ENCODE measurements at places on chromosomes 3 and 15.
A peak's percentile ranks its signal among the peaks of the same experiment; 100 is the strongest.

- no peak for DNase-seq
These were observed 787.3 kb downstream of the EDEM1 start for GRCh38 chr3:5974630-5975322.

- no peak for DNase-seq
These were observed 9.1 kb upstream of the SLC9C1 start for GRCh38 chr3:112302881-112303763.

GRCh38 chr3:17133632-17134545 is 249.1 kb downstream of the PLCL2 start:
- DNase-seq = no peak

DNA sequence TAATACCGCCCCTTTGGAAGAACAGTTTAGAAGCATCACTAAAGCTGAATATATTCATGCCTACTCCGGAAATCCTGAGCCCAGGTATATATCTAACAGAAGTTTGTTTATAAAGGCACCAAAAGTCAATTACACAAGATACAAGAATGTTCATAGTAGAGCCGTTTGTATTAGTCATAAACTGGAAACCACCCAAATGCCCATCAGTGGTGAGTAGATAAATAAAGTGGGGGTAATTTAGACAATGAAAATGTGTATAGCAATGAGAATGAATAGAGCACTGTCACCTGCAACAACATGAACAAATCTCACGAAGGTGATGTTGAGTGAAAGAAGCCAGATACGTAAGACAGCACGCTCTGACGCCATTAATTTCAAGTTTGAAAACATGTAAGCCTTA is 68.3 kb upstream of the GLCE start:
- DNase-seq = no peak

DNA sequence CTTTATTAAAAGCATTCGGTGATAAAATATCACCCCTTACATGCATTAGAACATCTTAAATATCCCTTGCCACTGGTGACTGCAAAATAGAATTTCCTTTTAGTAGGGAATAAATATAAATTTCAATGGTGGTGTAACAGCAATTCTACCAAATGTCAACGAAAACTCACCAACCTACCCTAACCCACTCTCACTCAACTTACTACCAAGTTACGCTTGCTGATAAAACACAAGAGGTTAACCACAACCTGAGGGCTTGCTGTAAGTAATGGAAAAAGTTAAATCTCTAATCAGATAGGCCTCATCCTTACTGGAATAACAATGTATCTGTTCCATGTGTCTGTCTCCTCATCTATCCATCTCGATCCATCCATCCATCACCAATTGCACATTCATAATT is 274.7 kb downstream of the FOXP1 start:
- DNase-seq = no peak

- no peak for DNase-seq
These were observed 133.3 kb downstream of the WDR72 start for GRCh38 chr15:53625962-53626845.

DNA sequence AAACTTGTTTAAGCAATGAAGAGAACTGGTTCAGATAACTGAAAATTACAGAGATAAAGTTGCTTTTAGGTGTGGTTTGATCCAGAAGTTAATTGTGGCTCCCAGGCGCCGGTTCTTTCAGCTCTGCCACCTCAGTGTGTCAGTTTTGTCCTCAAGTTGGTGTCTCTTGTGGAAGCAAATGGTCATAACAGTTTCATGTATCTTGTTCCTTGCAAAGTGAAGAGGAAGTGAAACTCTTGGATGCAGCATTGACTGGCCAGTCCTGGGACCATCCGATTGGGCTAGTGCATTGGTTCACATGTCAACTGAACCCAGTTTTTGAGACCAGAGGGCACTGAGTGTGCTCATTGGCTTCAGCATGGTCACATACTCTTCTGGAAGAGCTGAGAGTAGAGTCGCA is 181.4 kb upstream of the GRM7 start:
- no peak for DNase-seq

DNA sequence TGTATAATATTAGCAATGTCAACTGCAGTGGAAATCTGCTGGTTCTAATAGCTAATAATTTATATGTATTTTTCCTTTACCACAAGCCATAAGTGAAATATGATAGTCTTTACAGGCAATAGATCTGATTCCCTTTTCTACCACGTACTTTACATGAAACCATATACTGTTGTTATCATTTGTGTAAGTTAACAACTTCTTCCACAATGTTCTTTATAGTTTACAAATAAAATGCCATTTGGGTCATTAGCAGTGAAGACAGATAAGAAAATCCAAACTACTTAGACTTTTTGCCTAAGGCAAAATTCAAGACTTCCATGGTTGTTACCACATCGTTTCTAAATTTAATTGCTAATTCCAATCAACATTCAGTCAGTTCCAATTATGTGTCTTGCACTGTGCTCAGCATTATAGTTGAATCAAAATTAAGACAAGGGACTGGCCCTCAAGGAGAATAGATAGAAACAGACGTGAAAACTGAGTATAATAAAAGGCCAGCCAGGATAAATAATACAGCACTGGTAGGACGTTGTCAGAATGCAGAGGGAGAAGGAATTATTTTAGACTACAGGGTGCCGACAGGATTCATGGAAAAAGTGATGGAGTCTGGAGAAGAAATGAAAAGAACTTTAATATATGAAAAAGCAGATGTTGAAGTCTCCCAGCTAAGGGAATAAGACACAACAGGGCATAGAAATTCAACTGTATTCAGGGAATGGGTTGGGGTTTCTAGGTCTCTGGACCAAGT is 249.8 kb downstream of the ALCAM start:
- DNase-seq = no peak

- DNase-seq = no peak
These were observed 57.8 kb upstream of the TGFBR2 start for GRCh38 chr3:30548600-30548999.

DNA sequence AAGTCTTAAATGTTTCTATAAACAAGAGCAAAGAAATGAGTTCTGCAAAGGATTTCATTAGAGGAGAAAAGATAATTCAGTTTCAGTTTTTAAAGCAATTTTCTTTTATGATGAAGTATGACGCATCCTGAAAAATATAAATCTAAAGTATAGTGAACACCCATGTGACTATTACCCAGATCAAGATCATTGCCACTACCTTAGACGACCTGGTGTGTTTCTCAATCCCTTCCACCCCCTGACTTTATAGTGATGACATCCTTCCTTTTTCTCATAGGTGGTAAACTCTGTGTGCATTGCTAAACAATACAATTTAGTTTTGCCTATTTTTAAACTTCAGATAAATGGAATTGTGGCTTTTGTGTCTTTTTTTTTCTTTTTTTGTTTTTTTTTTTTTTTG is 8.4 kb downstream of the STT3B start:
- DNase-seq = no peak

GRCh38 chr15:89917442-89918101 is 4.8 kb upstream of the ARPIN start:
- DNase-seq = no peak

DNA sequence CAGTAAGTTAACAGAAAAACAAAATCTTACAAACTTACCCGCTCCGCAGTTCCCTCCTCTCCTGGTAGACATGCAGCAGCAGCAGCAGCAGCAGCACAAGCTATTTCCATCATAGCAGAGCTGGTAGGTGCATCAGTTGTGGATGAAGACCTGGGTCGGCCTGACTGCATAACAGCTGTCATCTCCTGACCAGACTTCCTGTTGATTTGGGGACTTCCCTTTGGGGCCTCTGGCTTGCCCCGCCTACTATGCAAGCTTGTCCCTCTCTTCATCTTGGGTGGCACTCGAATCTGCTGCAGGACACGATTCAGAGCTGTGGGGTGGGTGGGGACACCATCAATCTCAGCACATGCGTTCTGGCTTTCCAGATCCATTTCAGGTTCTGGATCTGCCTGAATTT is 65.7 kb downstream of the TMCC1 start:
- no peak for DNase-seq

DNA sequence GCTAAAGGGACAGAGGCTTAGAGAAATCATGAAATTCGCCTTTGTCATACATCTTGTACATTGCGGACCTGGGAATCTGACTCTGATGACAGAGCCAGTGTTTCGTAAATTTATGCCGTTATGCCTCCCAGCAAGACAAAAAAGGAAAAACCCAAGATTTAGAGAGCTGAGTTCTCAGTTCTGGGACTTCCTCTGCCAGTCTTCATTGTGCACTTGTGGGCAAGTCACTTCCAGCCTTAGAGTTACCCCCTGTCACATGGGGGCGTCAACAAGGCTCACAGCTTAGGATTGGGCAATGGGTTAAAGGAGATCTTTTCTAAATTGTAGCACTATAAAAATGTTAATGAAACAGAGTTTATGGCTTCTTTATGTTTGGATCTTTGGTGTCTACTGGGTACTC is 41.9 kb upstream of the MITF start:
- DNase-seq = no peak

DNA sequence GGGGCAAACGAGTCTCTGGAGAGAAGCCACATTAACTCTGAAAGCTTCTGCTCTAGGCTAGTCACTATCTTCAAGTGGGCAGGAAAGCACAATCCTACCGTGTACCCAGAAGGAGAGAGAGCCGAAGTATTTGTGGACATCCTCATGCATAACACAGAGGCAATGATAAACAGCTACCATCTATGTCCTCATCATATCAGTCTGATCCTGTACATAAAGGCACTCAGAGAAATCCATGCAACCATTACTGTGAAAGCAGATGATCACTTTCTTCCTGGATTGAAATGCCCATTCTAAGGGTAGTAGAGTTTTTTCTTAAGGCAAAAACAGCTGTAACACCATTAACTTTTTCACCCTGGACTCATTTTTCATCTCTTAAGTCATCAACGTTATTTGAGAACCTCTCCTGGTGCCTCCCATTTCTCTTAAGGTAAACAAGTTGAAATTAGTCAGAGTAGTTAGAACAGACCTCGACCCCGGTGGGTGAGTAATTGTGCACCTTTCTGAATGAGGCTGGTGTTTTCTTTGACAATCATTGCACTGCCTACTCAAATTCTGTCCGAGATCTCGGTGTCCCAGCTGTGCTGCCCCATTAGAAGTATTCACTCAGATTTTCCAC is 327.4 kb downstream of the SHQ1 start:
- DNase-seq = peak; percentile 71

- DNase-seq = no peak
These were observed 236.8 kb upstream of the UBE2E2 start for GRCh38 chr3:22966349-22966748.

GRCh38 chr15:60720086-60720485 is 241.1 kb upstream of the ICE2 start:
- no peak for DNase-seq

GRCh38 chr3:158430968-158431367 is 140.0 kb upstream of the MLF1 start:
- DNase-seq = no peak

GRCh38 chr3:184361532-184361931 is at the start of the genes CLCN2 and POLR2H:
Gene CLCN2, minus strand, starts transcription at chr3:184361605. Its CDS starts 126 bp downstream, at chr3:184361479.
Gene POLR2H, plus strand, starts transcription at chr3:184361710. Its CDS starts 1,783 bp downstream, at chr3:184363493.
- DNase-seq = peak; percentile 23

- no peak for DNase-seq
These were observed 100.1 kb upstream of the TPM1 start for GRCh38 chr15:62942428-62942827.

GRCh38 chr3:129040039-129040336 is 20.6 kb upstream of the GP9 start:
- DNase-seq = no peak

GRCh38 chr3:157532529-157533297 is 29.5 kb upstream of the VEPH1 start:
- DNase-seq = no peak

DNA sequence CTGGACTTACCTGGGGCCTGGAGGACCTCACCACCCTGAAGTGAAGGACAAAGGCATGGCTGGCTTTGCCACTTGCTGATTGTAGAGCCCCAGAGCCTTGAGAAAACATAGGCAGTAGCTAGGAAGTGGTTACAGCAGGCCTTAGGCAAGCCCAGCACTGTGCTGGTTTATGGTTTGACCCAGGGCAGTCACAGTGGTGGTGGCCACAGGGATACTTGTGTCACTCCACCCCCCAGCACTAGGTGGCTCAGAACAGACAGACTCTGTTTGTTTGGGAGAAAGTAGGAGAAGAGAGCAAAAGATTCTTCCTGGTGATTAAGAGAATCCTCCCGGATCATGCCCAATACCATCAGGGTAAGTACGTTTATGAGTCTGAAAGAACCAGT is 13.2 kb upstream of the COL8A1 start:
- DNase-seq = no peak

DNA sequence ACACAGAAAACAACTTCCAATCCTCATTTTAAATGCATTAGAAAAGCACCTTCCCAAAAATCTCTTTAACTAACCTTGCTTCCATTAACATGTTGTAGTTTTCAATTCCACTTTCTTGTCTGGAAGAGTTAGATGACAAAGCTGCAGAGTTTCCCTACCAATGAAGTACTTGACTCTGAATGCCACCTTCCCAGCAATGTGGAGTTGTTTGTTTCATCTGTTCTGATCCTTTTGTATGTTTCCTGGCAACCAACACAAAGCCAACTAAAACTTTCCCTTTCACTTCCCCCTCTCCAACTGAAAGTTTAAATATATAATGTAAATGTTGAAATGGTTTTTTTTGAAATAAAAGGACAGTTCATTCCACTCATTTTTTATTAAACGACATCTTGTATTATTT is at the start of gene WDR49:
TSS of gene WDR49 (minus strand) at position 183 of the 400 bp plus-strand sequence. CDS start 517 bp downstream, outside the sequence.
- no peak for DNase-seq

- DNase-seq = peak; percentile 7
These were observed 6.5 kb upstream of the TBC1D23 start for GRCh38 chr3:100254168-100254777.

DNA sequence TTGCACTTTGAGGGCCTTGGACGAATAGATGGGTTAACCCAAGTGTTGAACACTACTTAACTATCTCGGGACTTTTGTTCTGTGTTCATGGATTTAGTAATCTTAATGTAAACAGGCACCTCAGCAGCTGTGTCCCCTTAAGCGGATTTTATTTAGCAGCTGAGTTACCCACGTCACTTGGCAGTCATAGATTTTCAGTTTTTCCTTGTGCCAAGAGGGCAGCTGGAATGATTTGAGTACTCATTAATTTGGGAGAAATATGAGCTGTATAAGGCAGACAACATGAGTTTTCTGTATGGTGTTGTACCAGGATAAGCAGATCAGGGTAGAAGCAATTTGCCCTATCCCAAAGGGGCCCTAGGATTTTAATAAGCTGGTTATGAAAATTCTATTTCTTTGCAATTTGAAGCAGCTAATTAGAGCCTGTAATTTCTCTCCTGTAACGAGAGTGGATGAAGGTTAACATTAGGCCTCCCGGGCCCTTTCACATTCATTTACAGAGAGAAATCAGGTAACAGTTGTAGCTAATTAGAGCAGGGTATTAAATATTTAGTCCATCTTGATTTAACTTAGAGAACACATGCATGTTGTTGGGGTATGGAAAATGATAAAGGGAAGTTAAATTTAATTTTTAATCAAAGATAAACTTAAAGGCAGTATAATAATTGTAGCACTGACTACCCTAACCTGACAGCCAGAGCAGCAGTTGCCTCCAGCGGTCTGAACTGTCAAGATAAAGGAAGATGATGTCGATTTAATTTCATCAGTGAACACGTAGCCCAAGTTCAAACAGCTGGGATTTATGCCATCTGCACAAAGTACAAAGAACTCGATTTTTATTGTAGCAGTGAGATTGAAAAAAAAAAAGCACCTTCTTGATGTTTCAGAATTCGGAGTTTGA is 194.5 kb downstream of the LRTM1 start:
- DNase-seq = no peak
